Neural crest cell (in vitro differentiated cells): ENCODE measurements at places on chromosomes 6 and 20. TPM values are rescaled to one million over a fixed set of nuclear protein-coding genes. Genes with fewer than 3 reads are reported as not detected.
A peak's percentile ranks its signal among the peaks of the same experiment; 100 is the strongest.

DNA sequence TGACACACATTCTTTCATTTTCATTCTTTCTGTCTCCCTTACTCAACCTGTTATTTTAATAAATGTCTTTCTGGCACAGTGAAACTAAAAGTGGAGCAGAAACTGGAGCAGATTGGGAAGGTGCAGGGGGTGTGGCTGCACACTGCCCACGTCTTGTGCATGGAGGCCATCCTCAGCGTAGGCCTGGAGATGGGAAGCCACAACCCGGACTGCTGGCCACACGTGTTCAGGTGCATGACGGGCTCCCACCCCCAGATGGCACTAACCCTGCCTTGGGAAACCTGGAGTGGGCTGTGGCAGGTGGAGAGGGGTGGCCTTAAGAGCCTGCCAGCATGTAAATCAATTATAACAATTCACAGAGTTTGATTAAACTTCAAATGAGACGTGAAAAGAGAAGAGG lies 71.4 kb upstream of the PBOV1 start:
- H3K36me3 ChIP-seq = no peaks in the 10 kb centered on the region
- no peaks in the 10 kb centered on the region for H3K27me3 ChIP-seq
- no peak overlapping the region for H3K27ac ChIP-seq
- no peak overlapping the region for H3K4me3 ChIP-seq
- no peaks in the 10 kb centered on the region for H3K4me1 ChIP-seq

DNA sequence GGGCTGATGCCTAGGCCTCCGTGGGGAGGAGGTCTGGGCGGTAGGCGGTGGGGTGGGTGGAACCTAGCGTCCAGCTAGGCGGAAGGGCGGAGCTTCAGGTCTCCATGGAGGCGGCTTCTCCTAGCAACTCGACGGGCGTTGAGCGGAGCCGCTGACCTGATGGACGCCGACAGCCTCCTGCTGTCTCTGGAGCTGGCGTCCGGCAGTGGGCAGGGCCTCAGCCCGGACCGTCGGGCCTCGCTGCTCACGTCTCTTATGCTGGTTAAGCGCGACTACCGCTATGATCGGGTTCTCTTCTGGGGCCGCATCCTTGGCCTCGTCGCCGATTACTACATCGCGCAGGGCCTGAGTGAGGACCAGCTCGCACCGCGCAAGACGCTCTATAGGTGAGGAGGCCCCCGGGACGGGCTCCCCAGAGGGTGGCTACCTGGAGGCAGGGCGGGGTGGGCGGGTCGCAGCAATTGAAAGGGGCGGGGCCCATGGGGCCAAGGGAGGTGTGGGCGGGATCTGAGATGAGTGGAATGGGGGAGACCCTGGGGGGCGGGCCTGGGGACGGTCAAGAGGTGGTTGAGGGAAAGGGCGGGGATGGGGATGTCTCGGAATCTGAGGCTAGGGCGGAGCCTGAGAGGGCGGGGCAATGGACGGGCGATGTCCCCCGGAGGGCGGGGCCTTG lies at the start of gene RSPH9:
RSPH9 (plus strand) TSS at position 97 of the 673 bp plus-strand sequence; CDS start at position 160, 63 bp downstream.
- peak within 1 kb of the TSS; percentile 76 for H3K4me3 ChIP-seq
- peak; percentile 67 for DNase-seq
- peaks cover 8% of the 10 kb centered on the region for H3K36me3 ChIP-seq
- H3K27ac ChIP-seq = no peak within 1 kb of the TSS
- H3K4me1 ChIP-seq = peaks cover 23% of the 10 kb centered on the region

DNA sequence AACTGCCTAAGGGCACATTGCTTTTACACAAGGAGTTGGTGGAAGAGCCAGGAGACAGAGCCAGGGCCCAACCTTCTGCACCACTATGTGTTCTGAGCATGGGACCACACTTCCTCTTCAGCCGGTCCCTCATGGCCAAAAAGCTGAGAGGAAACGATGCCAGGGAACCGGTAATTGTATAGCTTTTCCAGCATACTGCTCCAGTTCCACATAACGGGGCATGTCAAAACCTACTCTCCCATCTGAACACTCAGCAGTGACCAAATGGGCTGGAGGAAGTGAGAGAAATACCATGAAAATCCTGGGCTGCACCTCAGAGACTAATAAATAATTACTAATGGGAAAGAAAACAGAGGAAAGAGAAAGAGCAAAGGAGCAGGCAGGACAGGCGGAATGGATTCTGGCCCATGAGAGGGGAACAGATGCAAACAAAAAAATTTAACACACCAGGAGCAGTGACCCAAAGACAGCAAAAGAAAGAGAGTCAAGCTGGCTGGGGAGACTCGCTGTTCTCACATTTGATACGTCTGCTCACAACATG lies 52.0 kb upstream of the BMP2 start:
- H3K4me3 ChIP-seq = no peak overlapping the region
- H3K4me1 ChIP-seq = no peaks in the 10 kb centered on the region
- no peaks in the 10 kb centered on the region for H3K36me3 ChIP-seq
- no peaks in the 10 kb centered on the region for H3K27me3 ChIP-seq
- H3K27ac ChIP-seq = no peak overlapping the region

The CRISP3 gene
- total RNA-seq = not detected in 2 replicates

The OPRM1 gene
- total RNA-seq = not detected in 2 replicates
